ENCODE measurements at places on chromosomes 1 and 21.

GRCh38 chr1:217134857-217135568 lies 411.8 kb upstream of the ESRRG start:
- no peak for DNase-seq

GRCh38 chr1:16006552-16007485 lies 2.8 kb downstream of the SRARP start:
- no peak for DNase-seq

DNA sequence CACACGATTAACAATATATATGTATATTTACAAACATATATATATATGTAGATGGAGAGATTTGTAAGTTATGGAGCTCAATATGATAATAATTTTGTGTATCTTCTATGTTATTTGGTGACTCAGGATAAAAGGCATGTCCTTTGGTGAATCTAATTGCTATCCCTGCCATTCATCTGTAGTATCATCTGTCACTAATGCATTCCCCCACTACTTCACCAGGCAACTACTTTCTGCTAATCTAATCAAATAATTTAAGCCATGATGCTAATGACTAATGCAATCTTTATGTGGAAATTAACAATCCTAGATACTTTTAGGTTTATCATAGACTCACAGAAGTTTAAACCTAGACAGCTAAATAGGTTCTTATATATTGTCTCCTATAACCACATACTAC lies 1074.5 kb downstream of the PLA2G4A start:
- DNase-seq = no peak

GRCh38 chr1:210371916-210372315 lies 43.2 kb downstream of the HHAT start:
- DNase-seq = no peak

DNA sequence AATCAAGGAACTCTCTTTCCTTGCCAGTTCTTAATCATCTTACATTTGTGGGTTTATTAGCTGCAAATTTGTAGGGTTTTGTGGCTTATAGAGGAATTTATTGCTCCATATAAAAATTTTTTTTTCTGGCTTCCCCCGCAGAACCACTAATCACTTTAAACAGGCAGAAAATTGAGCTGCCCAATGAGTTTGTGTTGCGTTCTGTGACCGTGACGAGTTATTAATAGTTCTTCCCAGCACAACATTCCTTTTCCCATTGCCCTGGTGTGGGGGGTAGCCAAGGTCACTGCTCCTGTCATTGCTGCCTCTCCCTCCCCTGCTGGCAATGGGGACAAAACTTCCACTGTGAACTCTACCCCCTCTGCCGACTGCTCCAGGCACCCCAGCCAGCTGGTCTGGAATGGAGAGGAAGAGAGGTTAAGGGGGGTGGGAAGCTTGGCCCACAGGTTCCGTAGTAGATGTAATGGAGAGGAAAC lies 55.1 kb downstream of the UBE2T start:
- no peak for DNase-seq

DNA sequence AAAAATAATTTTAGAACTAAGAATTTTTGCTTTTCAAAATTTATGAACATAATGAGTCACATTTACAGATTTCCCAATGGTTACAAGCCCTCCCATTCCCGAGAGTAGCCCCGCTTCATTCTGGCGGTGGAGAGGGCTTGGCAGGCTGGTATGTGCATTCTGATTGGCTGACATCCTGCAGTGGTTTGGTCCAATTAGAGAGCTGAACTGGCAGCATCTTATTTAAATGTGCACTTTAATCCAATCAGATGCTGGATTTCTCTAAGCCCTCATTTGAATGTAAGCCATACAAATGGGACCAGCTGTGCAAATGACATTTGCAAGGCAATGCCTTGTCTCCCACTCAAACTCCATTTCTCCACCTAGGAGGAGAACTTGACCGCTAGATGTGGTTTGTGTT lies 18.0 kb upstream of the TRIM17 start:
- no peak for DNase-seq

GRCh38 chr1:46757956-46758528 lies 39.1 kb upstream of the EFCAB14 start:
- no peak for DNase-seq

All from non-pigmented ciliary epithelial cell (primary cell).